ENCODE measurements at places on chromosomes 1 and 21.

- DNase-seq: no peak
Measured at GRCh38 chr1:197838836-197839235, 63.6 kb upstream of the DENND1B start.

- peak; percentile 87 for DNase-seq
Measured at GRCh38 chr1:202315576-202316168, 26.1 kb downstream of the UBE2T start.

GRCh38 chr1:10217748-10218441 lies 7.5 kb downstream of the KIF1B start:
- DNase-seq: peak; percentile 10

DNA sequence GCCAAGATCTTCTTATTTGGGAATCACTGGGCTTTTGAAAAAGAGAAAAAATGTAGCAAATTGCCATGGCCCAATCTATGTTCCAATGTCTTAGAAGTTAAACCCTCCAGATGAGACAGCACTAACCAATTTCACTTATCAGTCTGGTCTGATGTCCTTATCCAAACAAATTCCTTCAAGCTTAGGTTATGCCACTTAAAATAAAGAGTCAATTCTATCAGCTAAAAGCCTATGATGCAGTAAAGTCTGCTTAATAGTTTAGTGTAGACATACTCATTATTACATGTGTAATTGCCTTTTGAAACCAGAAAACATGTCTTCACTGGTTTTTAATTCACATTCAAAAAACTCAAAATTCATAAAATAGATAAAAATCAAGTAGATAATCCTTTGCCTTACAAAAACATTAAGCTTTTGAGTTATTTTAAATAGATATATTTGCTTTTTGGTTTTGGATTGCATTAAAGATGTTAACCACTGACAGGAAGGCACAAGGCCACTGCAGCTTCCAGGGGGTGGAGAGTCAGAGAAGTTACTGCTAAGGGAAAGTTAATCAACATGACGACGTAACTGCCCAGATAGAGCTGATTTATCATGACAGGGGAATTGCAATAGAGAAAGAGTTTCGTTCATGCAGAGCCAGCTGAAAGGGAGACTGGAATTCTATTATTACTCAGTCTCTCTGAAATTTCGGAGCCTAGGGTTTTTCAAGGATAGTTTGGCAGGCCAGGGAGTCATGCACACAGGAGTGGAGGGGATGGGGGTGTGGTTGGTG lies 106.1 kb downstream of the MAP3K21 start:
- DNase-seq: no peak

DNA sequence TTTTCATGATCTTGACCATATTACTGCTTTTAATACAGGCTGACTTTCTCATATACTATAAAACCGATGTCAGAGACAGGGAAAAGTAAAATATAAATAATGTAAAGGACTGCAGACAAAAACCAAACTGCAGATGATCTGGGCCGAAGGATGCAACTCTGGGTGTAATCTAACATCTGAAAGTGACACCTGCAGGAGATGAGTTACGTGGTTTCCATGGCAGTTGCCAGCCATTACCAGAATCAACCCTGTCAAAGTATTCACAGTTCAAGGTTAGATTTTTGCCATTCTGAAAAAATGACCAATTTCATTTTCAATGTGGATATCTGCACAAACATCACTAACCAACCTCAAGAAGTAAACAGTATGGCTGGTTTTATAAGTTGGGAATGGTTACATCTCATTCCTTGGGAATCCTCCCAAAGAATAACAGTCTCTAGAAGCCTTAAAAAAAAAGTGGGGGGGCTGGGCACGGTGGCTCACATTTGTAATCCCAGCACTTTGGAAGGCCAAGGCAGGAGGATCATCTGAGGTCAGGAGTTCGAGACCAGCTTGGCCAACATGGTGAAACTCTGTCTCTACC lies 27.7 kb downstream of the DNAJC11 start:
- no peak for DNase-seq

DNA sequence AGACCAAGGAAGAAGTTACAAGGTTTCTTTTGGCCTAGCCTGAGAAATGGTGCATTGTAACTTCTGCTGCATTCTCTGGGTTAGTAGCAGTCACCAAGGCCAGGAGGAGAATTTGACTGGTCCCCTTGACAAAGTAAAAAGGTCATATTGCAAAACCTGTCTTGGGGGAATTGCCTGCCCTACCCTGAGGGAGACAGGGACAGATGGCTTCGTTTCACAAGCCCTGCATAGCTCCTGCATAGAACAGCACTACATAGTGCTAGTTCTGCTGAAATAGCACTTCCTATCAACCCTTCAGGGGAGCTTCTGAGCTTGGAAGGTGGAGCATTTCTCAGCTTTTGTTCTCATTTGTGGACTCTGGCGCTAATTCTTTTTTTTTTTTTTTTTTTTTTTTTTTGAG lies 20.4 kb upstream of the AK2 start:
- no peak for DNase-seq

DNA sequence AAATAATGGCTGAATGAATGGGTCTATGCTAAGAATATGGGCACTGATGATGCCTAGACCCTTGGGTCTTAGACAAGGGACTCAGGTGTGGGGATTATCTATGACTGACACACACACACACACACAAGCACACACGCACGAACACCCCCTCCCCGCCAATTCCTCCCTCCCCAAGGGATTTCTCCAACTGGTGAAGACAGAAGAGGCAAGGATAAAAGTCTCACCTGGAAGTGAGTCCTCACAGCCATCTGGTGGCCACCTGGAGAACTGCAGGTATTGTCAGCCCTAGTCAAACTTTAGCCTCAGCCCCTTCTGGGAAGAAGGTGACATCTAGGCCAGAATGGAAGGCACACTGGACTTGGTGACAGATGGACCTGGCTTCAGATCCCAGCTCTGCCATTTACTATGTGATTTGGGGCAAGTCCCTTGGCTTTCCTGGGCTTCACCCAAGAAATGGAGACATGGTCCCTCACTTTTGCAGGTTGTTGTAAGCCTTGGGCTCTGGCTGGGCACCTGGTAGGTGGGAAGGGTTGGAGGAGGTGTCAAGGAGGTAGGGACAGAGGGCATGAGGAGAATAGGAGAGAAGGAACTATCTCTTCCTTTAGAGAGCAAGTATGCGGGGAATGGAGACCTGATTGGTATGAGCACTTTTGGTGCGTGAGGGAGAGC lies 4.0 kb upstream of the GPR3 start:
- peak; percentile 87 for DNase-seq

DNA sequence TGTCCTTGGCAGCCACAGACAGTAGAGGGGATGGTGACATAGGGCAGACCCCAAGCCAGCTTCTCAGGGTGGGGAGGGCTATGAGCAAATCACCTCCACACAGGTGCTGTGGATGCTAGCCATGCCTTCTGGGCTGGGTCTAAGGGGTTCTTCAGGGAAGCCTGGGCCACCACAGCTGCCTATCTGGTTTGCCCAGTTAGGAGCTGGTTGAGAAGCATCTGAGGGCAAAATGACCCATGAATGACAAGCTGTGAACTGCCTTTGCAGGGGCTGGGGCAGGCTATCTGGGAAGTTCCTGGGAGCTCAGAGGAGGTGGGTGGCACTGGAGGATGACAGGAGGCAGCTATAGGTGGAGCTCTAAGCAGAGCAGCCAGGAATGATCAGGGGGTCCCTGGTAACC lies 10.1 kb upstream of the ARHGEF10L start:
- no peak for DNase-seq

- DNase-seq: no peak
Measured at GRCh38 chr1:10646347-10646861, 150.0 kb downstream of the CASZ1 start.

DNA sequence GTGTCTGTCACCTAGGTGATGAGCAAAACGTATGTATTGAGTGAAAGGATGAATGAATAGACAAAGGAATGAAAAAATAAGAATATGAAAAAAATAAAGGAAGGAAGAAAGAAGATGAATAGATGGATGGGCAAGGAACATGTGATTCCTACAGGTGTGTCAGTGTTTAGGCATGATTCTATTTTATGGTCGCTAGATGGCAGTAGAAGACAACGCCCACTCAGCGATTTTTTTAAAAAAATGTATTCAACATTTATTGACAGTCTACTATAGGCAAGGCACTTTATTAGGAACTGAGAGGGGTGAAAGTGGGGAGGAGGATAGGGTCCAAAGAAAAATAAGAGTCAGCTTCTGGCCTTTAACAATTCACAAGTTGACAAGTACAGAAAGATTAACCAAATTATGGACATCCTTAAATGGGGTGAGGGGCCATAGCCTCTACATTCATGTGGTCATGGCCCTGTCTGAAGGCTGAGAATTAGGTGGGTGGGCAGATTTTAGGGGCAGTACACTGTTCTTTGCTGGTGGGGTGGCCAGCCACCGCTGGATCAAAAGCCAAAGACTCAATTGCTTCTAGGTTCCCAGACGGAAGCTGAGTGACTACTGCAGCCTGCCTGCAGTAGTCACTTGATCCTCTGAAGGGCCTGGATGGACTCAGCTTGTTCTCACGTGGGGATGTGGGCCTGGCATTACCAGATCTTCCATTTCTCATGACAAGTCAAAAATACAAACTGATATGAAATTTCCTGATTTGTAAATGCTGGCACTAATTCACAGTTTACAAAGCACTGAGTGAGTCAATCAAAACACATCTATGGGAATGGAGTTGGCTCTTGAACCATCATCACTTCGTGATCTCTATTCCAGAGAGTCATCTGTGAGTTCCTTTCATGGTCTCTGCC lies 83.9 kb downstream of the FASLG start:
- no peak for DNase-seq

- DNase-seq: no peak
Measured at GRCh38 chr21:32818411-32818810, 46.9 kb upstream of the PAXBP1 start.

DNA sequence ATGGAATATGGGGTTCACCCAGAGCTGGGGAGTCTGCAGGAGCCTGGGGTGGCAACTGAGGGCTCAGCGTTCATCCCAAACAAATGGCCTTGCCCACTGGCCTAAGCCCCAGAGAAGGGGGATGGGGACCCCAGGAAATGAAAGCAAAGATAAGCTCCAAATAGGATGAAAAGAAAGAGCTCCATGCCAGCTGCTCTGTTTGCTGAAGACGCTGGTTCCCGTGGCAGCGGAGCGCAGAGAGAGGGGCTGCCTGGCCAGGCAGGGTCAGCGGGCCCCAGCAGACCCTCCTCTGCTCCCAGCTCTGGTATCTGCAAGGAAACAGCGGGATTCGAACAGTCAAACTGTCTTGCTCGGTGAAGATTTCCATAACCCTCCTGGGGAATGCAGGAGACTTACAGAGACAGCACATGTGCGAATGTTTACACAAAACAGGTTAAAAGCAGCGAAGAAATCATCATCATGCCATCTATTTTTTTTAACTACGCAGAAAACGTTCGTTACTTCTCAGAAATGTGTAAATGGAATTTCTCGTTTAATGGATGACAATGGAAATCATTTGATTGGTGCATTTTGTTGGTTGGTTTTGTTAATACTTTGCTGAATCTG lies 94.4 kb downstream of the PDE9A start:
- no peak for DNase-seq

DNA sequence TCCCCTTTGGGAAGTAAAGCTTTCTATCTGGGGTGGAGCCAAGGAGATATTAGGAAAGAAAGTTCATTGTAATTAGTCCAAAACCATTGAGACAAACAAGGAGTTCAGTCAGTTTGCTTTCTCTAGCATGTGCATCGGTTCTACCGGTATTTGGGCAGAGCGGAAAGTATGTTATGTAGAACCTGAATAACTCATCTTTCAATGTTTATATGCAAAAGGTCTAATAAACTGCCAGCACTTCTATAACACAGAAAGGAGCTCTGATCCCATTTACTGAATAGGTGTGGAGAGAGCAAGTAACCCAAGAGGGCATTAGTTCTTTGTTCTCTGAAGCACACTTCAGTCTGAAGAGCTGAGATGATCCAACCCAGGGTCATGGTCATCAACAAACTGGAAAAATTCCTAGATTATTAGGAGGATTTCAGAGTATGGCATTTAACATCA lies 3.5 kb downstream of the TGFB2 start:
- DNase-seq: no peak

GRCh38 chr1:3614755-3615742 lies 3.7 kb upstream of the MEGF6 start:
- DNase-seq: peak; percentile 41

GRCh38 chr1:234710936-234711724 lies 101.2 kb upstream of the IRF2BP2 start:
- no peak for DNase-seq

GRCh38 chr1:74693473-74693872 lies 19.9 kb upstream of the ERICH3 start:
- no peak for DNase-seq

DNA sequence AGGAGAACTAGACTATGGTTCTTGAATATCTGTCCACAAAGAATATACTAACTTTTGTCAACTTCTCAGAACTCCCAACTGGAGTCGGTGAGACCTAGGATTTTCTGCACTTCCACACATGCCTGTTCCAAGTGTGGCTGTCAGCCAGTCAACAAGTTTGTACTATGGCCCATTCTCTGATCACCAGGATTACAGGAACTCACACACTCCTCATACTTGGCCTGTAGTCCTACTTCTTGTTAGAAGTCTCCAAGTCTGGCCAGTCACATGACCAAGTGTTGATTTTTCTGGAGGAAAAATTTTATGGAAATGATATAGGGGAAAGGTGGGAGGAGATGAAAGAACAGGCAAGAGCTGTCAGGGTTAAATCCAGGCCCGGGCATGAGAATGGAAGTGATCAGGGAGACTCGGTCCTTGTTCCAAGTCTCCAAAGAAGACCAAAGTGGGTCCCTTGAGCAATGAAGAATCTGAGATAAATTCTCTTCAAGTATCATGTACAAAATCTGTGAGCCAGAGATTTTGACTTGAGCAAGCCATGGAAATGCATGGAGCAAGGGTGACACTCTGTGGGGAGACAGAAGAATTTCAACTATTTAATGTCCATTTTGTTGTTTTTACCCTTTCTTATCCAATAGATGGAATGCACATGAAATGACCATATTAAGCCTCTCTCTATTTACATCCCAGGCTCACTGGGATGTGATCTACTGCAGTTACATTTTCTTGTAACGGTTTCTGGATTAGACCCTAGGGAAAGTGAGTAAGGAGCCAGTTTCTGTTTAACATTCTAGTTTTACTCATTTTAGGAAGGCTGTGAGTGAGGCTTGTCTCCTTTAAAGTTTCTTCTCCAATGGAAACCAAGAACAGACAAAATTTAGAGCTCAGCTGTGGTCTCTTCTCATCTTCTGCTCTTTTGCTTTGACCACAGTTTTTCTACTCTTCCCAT lies 320.9 kb downstream of the ASTN1 start:
- DNase-seq: peak; percentile 11

GRCh38 chr1:14887044-14887566 lies 266.4 kb upstream of the TMEM51 start:
- DNase-seq: no peak

GRCh38 chr1:3593334-3593733 lies 18.0 kb downstream of the MEGF6 start:
- no peak for DNase-seq

GRCh38 chr1:198283222-198283621 lies 126.4 kb downstream of the NEK7 start:
- DNase-seq: no peak

DNA sequence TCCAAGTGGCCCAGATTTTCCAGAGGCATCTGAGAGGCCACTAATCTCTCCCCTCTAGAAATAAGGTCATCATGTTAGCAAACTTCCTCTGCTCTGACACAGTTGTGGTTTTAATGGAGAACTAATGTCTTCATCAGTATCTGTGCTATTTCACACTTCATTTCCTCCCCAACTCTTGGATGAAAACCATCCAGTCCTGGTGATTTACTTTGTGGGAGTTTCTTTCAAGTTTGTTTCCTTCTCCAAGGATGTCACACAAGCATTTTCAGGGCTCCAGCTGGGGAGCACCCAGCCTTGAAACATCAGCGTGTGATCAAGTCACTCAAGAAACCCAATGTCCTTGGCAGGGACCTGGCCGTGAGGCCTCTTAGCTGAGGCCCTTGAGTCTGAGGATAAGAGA lies 38.8 kb downstream of the TBX15 start:
- no peak for DNase-seq

All from activated CD4-positive, alpha-beta T cell treated with anti-CD3 and anti-CD28 coated beads for 36 hours (primary cell).